GM23248 (cell line): ENCODE measurements at places on chromosomes 6 and 20. TPM values are rescaled to one million over a fixed set of nuclear protein-coding genes. Genes with fewer than 3 reads are reported as not detected.

MMP24 gene
- 7.1 and 8.5 TPM in 2 replicates for total RNA-seq

ID4 gene
- total RNA-seq, result 34.0 and 41.0 TPM in 2 replicates

C20orf202 gene
- not detected in 2 replicates for total RNA-seq

FAM83C gene
- total RNA-seq, result not detected in 2 replicates

MYMX gene
- total RNA-seq, result not detected in 2 replicates

CRIP3 gene
- not detected in 2 replicates for total RNA-seq

SLC22A16 gene
- total RNA-seq, result not detected in 2 replicates

PKIB gene
- total RNA-seq, result 1.3 TPM in 1 of 2 replicates, not detected in the other

MOG gene
- not detected in 2 replicates for total RNA-seq

LRFN2 gene
- total RNA-seq, result not detected in 2 replicates

KIAA0408 gene
- total RNA-seq, result 1.4 and 3.2 TPM in 2 replicates

ARMC2 gene
- total RNA-seq, result 0.97 and 1.4 TPM in 2 replicates

DEFB132 gene
- not detected in 2 replicates for total RNA-seq

LZTS3 gene
- 9.0 and 12.1 TPM in 2 replicates for total RNA-seq

ZNF341 gene
- total RNA-seq, result 2.3 and 2.5 TPM in 2 replicates

RAB32 gene
- 103 and 165 TPM in 2 replicates for total RNA-seq

IFNGR1 gene
- 57.0 and 58.8 TPM in 2 replicates for total RNA-seq

METTL24 gene
- not detected in 2 replicates for total RNA-seq

SIRPG gene
- not detected in 2 replicates for total RNA-seq

FYN gene
- total RNA-seq, result 166 and 177 TPM in 2 replicates

CLPSL2 gene
- not detected in 2 replicates for total RNA-seq

PBOV1 gene
- total RNA-seq, result not detected in 2 replicates

COX7A2 gene
- 166 and 545 TPM in 2 replicates for total RNA-seq

SLC25A27 gene
- 2.4 and 16.3 TPM in 2 replicates for total RNA-seq

MAPK13 gene
- 3.0 and 6.6 TPM in 2 replicates for total RNA-seq

PTCHD4 gene
- 0.51 and 0.76 TPM in 2 replicates for total RNA-seq

ARFGEF3 gene
- total RNA-seq, result 0.11 and 0.13 TPM in 2 replicates

DTNBP1 gene
- total RNA-seq, result 0.32 and 3.9 TPM in 2 replicates

ALDH5A1 gene
- 0.86 and 1.1 TPM in 2 replicates for total RNA-seq

ZSCAN31 gene
- 0.54 and 1.3 TPM in 2 replicates for total RNA-seq

OPN5 gene
- not detected in 2 replicates for total RNA-seq

MTCH1 gene
- total RNA-seq, result 418 and 473 TPM in 2 replicates

SLC17A3 gene
- not detected in 2 replicates for total RNA-seq

SLC26A8 gene
- not detected in 2 replicates for total RNA-seq

PSMB8 gene
- total RNA-seq, result 21.6 and 27.2 TPM in 2 replicates

NRN1 gene
- total RNA-seq, result 78.5 and 94.6 TPM in 2 replicates

FAM162B gene
- total RNA-seq, result not detected in 2 replicates
